ENCODE measurements at places on chromosomes 13 and 19. TPM values are rescaled to one million over a fixed set of nuclear protein-coding genes. Genes with fewer than 3 reads are reported as not detected.
A peak's percentile ranks its signal among the peaks of the same experiment; 100 is the strongest.

DNA sequence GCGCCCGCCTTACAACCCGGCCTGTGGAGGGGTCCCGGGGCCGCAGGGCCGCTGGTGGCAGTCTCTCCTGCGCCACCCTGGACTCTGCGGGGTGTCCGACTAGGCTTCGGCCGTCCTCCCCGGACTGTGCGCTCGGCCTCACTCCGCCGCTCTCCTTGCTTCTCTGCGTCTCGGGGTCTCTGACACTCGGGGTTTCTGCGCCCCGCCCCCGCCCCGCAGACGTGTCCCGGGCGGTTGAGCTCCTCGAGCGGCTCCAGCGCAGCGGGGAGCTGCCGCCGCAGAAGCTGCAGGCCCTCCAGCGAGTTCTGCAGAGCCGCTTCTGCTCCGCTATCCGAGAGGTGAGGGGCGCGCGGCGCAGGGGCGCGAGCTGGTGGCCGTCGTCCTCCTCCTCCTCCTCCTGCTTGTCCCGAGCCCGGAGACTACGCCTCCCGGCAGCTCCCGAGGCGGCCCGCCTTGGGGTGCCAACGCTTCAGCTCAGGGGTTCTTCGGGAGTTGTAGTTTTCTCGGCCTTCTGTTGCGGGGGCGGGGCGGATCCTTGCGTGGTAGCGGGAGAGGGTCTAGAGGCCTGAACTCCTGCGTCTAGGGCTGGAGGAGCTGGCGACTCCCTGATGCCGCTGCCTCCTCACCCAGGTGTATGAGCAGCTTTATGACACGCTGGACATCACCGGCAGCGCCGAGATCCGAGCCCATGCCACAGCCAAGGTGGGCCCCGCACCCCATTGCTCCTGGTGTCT is 627 bp downstream of the LIN7B start:
- peak; percentile 70 for DNase-seq

GRCh38 chr19:48351341-48351752 is 12.4 kb downstream of the TMEM143 start:
- no peak for DNase-seq

KCNC3 gene
- 77.5 TPM for polyA plus RNA-seq

SSC5D gene
- polyA plus RNA-seq = 1.6 TPM

- DNase-seq = peak; percentile 98
These were observed at the start of gene SERTAD3 for GRCh38 chr19:40444000-40444824. SERTAD3 (minus strand) TSS chr19:40444335; CDS start chr19:40442080, 2,255 bp downstream.
